ENCODE measurements at places on chromosomes 12 and 14. TPM values are rescaled to one million over a fixed set of nuclear protein-coding genes. Genes with fewer than 3 reads are reported as not detected.

DNA sequence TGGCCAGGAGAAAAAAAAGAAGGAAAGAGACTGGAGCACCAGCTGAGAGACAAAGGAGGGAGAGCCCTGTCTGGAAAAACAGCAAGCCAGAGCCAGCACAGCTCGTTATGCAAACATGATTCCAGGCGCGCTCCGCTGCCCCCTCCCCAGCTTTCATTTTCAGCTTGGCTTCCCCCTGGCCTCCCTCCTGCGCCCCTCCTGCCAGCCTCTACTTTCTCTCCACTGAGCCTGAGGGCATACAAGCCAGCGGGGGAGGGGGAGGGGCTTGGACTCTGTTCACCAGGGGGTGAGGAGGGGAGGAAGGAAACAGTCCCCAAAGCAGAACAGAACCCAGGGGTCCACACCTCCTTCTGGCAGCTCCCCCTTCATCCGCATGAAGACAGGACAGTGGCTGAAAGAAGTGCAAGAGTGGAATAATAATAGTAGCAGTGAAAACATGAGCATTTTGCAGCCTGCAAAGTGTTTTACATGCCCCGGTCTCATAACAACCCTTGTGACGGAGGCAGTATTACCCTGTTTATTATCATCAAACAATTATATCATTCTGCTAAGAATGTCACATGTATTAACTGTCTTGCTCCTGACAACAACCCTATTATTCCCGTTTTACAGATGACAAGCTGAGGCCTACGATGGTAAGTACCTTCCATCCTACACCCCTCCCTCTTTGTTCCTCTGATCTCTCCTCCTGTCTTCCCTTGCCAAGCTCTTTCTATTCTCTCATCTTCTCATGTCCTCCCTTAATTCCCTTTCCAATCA lies 24.2 kb downstream of the SMUG1 start:
- DNase-seq = no peak

GRCh38 chr12:12606781-12607589 lies 4.7 kb upstream of the CREBL2 start:
- no peak for DNase-seq

DNA sequence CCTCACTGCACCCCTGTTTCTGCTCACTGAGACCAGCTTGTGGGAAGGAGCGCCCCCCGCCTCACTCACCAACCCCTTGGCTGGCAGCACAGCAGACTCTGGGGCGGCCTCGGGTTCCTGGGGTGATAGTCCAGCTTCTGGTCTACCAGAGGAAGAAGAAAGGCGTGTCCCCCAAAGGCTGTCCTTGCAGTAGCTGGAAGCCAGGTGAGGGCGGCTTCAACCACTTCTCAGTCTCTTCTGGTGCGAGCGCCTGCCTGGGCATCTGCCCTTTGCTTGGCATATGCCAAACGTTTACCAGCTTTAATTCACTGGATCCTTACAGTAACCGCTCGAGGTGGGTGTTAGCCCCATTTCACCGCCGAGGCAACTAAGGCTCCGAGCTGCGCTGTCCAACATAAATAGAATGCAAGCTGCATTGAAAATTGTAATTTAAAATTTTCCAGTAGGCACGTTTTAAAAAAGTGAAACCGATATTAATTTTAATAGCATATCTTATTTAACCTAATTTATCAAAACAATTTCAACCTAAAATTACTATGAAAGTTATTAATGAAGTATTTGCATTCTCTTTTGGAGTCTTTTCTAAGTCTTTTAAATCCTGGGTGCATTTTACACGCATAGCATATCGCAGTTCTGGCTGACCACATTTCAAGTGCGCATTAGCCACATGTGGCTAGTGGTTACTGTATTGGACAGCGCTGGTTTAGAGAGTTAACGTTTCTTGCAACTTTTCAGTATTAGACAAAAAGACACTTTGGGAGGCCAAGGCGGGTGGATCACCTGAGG lies 872 bp downstream of the FAM177A1 start:
- no peak for DNase-seq

- DNase-seq = no peak
These were observed 441.1 kb downstream of the PCNX1 start for GRCh38 chr14:71348394-71348793.

GRCh38 chr14:78425330-78425729 lies 255.2 kb downstream of the NRXN3 start:
- DNase-seq = no peak

- peak; percentile 59 for DNase-seq
These were observed 785 bp downstream of the MLEC start for GRCh38 chr12:120687578-120688289.

- DNase-seq = peak; percentile 70
These were observed 7.1 kb downstream of the ZFP36L1 start for GRCh38 chr14:68785534-68786490.

- DNase-seq = no peak
These were observed 4.2 kb downstream of the RNU4-2 start for GRCh38 chr12:120287491-120287890.

KLHL33 gene
- 2.7 TPM for total RNA-seq

DGLUCY gene
- 111 TPM for total RNA-seq

SMIM41 gene
- total RNA-seq = not detected

CKB gene
- 2.2 TPM for total RNA-seq

TRPV4 gene
- total RNA-seq = not detected

Data from activated CD8-positive, alpha-beta T cell treated with anti-CD3 and anti-CD28 coated beads, Interleukin-2, amount 10 ng/mL, durations not matched to agents 7 days and 5 days (primary cell).